Effector memory CD4-positive, alpha-beta T cell (primary cell): ENCODE measurements at places on chromosomes 11 and 22.

- no peaks in the 10 kb centered on the region for H3K27me3 ChIP-seq
- H3K27ac ChIP-seq, result no peak overlapping the region
- no peaks in the 10 kb centered on the region for H3K36me3 ChIP-seq
- no peak for DNase-seq
- H3K4me3 ChIP-seq, result no peak overlapping the region
Observed at GRCh38 chr22:48745842-48746788, 1081.6 kb downstream of the BRD1 start.

DNA sequence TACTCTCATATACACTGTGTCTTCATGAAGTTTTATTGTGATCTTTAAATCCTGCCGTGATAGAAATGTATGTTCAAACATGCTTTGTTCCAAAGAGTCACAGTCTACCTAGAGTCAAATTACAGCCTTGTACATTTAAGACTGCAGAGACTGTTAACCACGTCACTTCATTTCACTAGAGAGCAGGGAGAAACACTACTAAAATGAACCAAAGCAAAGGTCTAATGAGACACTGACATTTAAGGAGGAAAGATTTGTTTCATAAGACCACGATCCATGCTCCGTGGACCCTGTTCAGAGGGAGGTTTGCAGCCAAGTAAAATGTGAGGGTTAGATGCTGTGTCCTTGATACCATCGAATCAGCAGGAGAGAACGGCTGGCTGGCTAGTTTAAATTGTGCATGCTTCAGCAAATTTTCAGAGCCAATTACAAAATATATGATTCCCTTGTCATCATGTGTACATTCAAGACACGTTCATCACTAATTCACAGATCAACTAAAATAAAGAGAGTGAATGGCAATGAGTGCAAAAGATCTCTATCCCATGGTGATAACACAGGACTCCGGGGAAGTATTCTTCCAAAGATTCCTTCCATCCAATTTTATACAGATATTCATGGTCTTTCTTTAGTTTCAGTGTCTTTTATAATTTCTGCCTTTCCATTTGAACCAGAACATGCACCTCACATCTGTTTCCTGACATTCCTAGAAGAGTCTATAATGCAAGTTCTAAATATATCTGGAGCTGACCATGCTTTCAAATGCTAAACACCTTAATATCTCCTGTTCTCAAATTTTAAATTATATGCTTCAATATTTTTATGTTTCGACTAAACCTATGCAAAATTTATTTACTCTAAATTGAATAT, 960.9 kb upstream of the FAT3 start:
- H3K27ac ChIP-seq, result no peak overlapping the region
- no peak overlapping the region for H3K4me3 ChIP-seq
- H3K4me1 ChIP-seq, result no peaks in the 10 kb centered on the region
- H3K27me3 ChIP-seq, result no peaks in the 10 kb centered on the region

GRCh38 chr11:94111241-94111640, 17.4 kb upstream of the PANX1 start:
- no peaks in the 10 kb centered on the region for H3K36me3 ChIP-seq
- H3K27ac ChIP-seq, result no peak overlapping the region
- no peaks in the 10 kb centered on the region for H3K4me1 ChIP-seq
- no peak overlapping the region for H3K4me3 ChIP-seq
- no peaks in the 10 kb centered on the region for H3K27me3 ChIP-seq
- DNase-seq, result no peak

DNA sequence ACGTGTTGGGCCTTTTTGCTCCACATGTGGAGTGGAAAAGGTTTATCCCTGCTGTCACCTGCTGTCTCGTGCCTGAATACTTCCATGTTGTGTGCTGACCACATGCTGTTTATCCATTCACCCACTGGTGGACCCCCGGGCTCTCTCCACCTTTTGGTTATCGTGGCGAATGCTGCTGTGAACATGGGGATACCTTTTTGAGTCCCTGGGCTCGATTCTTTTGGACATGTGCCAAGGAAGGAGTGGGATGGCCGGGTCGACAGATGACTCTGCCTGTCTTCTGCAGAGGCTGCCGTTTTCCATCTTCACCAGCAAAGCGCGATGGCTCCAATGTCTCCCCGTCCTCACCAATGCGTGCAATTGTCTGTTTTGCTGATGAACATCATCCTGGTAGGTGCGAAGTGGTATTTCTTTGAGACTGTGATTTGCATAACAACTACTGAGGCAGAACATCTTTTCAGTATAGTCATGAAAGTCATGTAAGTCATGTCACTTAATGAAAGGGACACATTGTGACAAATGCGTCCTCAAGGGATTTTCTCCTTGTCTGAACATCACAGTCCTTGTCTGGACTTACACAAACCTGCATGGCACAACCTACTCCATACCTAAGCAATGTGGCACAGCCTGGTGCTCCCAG, 758.7 kb downstream of the BRD1 start:
- DNase-seq, result no peak
- H3K4me3 ChIP-seq, result no peak overlapping the region
- H3K27me3 ChIP-seq, result no peaks in the 10 kb centered on the region
- no peak overlapping the region for H3K27ac ChIP-seq
- H3K36me3 ChIP-seq, result no peaks in the 10 kb centered on the region

GRCh38 chr11:35138606-35138942, 397 bp upstream of the CD44 start:
- H3K36me3 ChIP-seq, result peaks cover 8% of the 10 kb centered on the region
- peaks cover 16% of the 10 kb centered on the region for H3K4me1 ChIP-seq
- H3K27me3 ChIP-seq, result no peaks in the 10 kb centered on the region

GRCh38 chr11:38648604-38649003, 2050.6 kb upstream of the RAG2 start:
- H3K36me3 ChIP-seq, result no peaks in the 10 kb centered on the region
- H3K27me3 ChIP-seq, result no peaks in the 10 kb centered on the region
- no peak overlapping the region for H3K4me3 ChIP-seq
- H3K27ac ChIP-seq, result no peak overlapping the region

DNA sequence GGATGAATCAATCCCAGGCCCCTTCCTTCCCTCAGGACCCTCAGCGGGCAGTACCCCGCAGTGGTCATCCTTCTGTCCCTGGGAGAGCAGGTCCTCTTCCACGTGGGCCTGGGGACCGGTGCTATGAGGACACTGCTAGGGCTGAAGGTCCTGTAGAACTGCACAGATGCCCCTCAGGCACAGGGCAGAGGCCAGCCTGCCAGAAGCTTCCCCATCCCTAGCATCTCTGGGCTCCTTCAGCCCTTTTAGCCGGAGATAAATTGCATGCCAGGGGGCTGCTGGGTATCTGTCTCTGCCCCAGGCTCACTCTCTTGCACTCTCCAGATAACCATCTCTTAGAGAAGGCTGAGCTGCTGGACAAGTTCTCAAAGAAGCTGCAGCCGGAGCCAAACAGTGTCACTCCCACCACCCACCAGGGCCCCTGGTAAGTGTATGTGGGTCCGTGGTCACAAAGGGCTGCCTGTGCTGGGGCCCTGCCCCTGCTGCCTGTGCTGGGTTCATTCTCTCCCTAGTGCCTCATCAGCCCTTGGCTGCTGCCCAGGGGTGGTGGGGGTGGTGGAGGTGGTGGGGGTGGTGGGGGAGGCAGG, 2.3 kb downstream of the ATG16L2 start:
- H3K27me3 ChIP-seq, result no peaks in the 10 kb centered on the region
- peak overlapping the region; percentile 100 for H3K27ac ChIP-seq
- no peak for DNase-seq
- peak overlapping the region; percentile 86 for H3K4me3 ChIP-seq

- H3K27me3 ChIP-seq, result no peaks in the 10 kb centered on the region
- H3K27ac ChIP-seq, result no peak overlapping the region
- peaks cover 68% of the 10 kb centered on the region for H3K36me3 ChIP-seq
- no peak overlapping the region for H3K4me3 ChIP-seq
- DNase-seq, result no peak
- no peaks in the 10 kb centered on the region for H3K4me1 ChIP-seq
Observed at GRCh38 chr22:24068717-24069297, 57.7 kb downstream of the CABIN1 start.

GRCh38 chr22:41320416-41321240, 19.3 kb downstream of the ZC3H7B start:
- no peaks in the 10 kb centered on the region for H3K27me3 ChIP-seq
- no peak overlapping the region for H3K27ac ChIP-seq
- H3K4me1 ChIP-seq, result no peaks in the 10 kb centered on the region
- peaks cover 25% of the 10 kb centered on the region for H3K36me3 ChIP-seq
- H3K4me3 ChIP-seq, result no peak overlapping the region

GRCh38 chr11:30585125-30585891, 845 bp downstream of the MPPED2 start:
- no peaks in the 10 kb centered on the region for H3K36me3 ChIP-seq
- DNase-seq, result no peak
- H3K4me1 ChIP-seq, result no peaks in the 10 kb centered on the region
- H3K4me3 ChIP-seq, result no peak overlapping the region
- no peak overlapping the region for H3K27ac ChIP-seq
- H3K27me3 ChIP-seq, result peaks cover 3% of the 10 kb centered on the region

GRCh38 chr11:26558190-26558589, 13.9 kb downstream of the MUC15 start:
- H3K4me1 ChIP-seq, result no peaks in the 10 kb centered on the region
- no peaks in the 10 kb centered on the region for H3K36me3 ChIP-seq
- no peak for DNase-seq
- no peak overlapping the region for H3K27ac ChIP-seq

- H3K4me1 ChIP-seq, result peaks cover 4% of the 10 kb centered on the region
- no peaks in the 10 kb centered on the region for H3K27me3 ChIP-seq
- H3K27ac ChIP-seq, result no peak overlapping the region
- H3K36me3 ChIP-seq, result no peaks in the 10 kb centered on the region
- no peak for DNase-seq
Observed at GRCh38 chr11:96162816-96163499, 180.0 kb downstream of the MAML2 start.

DNA sequence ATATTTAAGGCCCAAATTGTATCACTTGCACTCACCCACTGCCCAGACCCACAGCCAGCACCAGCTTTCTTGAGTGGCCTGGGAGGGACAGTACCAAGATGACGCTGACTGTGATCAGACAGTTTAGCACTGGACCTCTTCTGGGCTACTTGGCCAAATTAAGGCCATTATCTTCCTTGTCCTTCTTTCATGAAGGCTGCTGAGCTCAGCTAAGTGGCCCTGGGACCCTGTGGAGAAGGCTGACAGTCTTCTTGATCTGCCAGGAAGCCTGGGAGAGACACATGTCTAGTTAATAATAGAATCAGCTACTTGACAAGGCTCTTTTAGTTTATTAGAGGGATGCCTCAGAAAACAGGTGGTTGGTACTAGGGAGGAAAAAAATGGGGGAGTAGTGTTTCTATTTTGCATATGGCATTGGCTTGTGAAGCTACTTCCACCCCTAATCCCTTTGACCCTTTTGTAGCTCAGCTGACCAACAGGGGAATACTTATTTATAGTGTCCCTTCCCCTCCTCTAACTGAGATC, 127.9 kb upstream of the NTM start:
- no peak overlapping the region for H3K4me3 ChIP-seq
- H3K4me1 ChIP-seq, result no peaks in the 10 kb centered on the region
- H3K27me3 ChIP-seq, result peaks cover 3% of the 10 kb centered on the region
- no peak overlapping the region for H3K27ac ChIP-seq
- H3K36me3 ChIP-seq, result no peaks in the 10 kb centered on the region
- DNase-seq, result no peak

GRCh38 chr11:134636071-134636470, 224.0 kb upstream of the B3GAT1 start:
- DNase-seq, result no peak
- no peak overlapping the region for H3K27ac ChIP-seq
- no peaks in the 10 kb centered on the region for H3K27me3 ChIP-seq
- no peak overlapping the region for H3K4me3 ChIP-seq
- H3K36me3 ChIP-seq, result no peaks in the 10 kb centered on the region

GRCh38 chr11:19162951-19163505, 38.8 kb downstream of the CSRP3 start:
- DNase-seq, result no peak
- H3K27me3 ChIP-seq, result no peaks in the 10 kb centered on the region
- H3K36me3 ChIP-seq, result peaks cover 28% of the 10 kb centered on the region
- no peak overlapping the region for H3K27ac ChIP-seq
- no peaks in the 10 kb centered on the region for H3K4me1 ChIP-seq
- H3K4me3 ChIP-seq, result no peak overlapping the region

DNA sequence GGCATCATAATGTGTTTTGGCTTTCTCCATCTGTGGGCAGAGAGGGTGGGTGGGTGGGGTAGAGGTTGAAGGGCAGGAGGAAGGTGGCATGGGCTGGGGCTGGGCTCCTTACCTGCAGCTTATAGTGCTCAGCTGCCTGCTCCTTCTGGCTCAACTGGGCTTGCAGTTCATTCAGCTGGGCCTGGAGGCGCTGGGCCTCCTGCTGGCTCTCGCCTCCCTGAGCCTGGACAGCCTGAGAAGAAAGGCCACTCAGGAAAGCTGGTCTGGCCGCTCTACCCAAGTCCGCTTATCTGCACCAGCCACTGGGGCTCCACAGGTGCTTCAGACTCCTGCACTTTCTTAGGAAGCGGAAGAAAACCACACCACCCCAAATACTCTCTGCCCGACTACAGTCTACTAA, 10.4 kb downstream of the IL18BP start:
- H3K27ac ChIP-seq, result no peak overlapping the region
- H3K27me3 ChIP-seq, result no peaks in the 10 kb centered on the region
- H3K4me1 ChIP-seq, result no peaks in the 10 kb centered on the region
- peaks cover 99% of the 10 kb centered on the region for H3K36me3 ChIP-seq

- H3K27ac ChIP-seq, result no peak overlapping the region
- H3K36me3 ChIP-seq, result no peaks in the 10 kb centered on the region
- H3K4me1 ChIP-seq, result no peaks in the 10 kb centered on the region
- no peak for DNase-seq
- H3K27me3 ChIP-seq, result no peaks in the 10 kb centered on the region
- H3K4me3 ChIP-seq, result no peak overlapping the region
Observed at GRCh38 chr11:83691451-83691950, 405.3 kb upstream of the CCDC90B start.

- H3K36me3 ChIP-seq, result no peaks in the 10 kb centered on the region
- DNase-seq, result no peak
- H3K27me3 ChIP-seq, result no peaks in the 10 kb centered on the region
- peaks cover 92% of the 10 kb centered on the region for H3K4me1 ChIP-seq
- H3K27ac ChIP-seq, result peak overlapping the region; percentile 70
Observed at GRCh38 chr22:30309951-30310741, 16.6 kb downstream of the TBC1D10A start.

- no peak overlapping the region for H3K4me3 ChIP-seq
- peak; percentile 11 for DNase-seq
- H3K4me1 ChIP-seq, result no peaks in the 10 kb centered on the region
- no peaks in the 10 kb centered on the region for H3K27me3 ChIP-seq
- H3K27ac ChIP-seq, result no peak overlapping the region
- H3K36me3 ChIP-seq, result peaks cover 62% of the 10 kb centered on the region
Observed at GRCh38 chr22:46355369-46355995, 20.0 kb downstream of the TRMU start.

- H3K4me1 ChIP-seq, result peaks cover 4% of the 10 kb centered on the region
- H3K4me3 ChIP-seq, result no peak overlapping the region
- no peak overlapping the region for H3K27ac ChIP-seq
Observed at GRCh38 chr11:124643605-124644425, 21.2 kb downstream of the TBRG1 start.
